HFFc6 (cell line): ENCODE measurements at places on chromosomes 1 and 21. TPM values are rescaled to one million over a fixed set of nuclear protein-coding genes. Genes with fewer than 3 reads are reported as not detected.
A peak's percentile ranks its signal among the peaks of the same experiment; 100 is the strongest.

DNA sequence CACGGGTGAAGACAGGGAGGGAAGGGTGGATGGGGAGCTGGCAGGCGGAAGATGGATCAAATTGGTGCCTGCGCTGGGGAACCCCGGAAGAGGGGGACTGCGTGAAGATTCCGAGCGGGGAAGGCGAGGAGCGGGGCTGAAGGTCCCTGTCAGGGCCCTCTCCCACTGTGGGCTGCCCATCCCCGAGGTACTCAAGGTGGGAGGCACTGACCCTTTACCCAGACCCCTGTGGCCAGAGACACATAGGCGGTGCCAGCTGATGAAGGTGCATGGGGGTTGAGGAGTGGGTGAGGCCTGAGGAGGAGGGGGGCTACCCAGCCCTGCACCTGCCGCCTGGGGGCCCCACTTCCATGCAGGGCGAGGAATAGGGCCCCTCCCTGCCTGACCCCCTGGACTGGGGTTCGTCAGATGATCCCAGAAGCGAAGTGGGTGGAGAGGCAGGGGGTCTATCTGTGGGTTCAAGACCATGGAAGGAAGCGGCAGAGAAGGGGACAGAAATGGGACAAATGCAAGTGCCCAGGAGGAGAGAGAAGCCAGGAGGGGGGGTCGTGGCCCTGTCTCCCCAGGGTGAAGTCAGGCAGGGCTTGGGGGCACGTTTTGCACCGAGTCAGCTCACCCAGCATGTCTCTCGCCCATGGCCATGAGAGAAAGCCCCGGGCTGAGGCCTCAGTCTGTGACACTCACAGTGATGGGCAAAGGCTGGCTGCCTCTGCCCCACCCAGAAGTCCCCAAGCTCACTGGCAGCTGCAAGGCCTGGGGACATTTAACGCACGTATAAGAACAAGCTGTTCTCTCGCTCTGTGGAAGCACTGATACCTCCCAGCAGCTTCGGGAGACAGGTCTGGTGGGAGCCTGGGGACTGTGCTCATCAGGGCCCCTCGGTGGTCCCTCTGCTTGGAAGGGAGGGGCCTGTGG is 7.0 kb upstream of the MMEL1 start:
- H3K4me1 ChIP-seq, result no peaks in the 10 kb centered on the region
- no peak overlapping the region for H3K4me3 ChIP-seq
- no peak overlapping the region for H3K27ac ChIP-seq
- H3K36me3 ChIP-seq, result peaks cover 11% of the 10 kb centered on the region
- no peak for DNase-seq

The NBPF4 gene
- not detected in 3 replicates for total RNA-seq

- peaks cover 6% of the 10 kb centered on the region for H3K27me3 ChIP-seq
- H3K4me1 ChIP-seq, result peaks cover 5% of the 10 kb centered on the region; the same call in 1 of the 2 replicates
- no peak within 1 kb of the TSS for H3K4me3 ChIP-seq
- H3K36me3 ChIP-seq, result no peaks in the 10 kb centered on the region
- no peak for DNase-seq
Observed at GRCh38 chr1:161069731-161070270, at the start of gene ARHGAP30. Gene ARHGAP30, minus strand, starts transcription at chr1:161069891. Its CDS starts 267 bp downstream, at chr1:161069624.

DNA sequence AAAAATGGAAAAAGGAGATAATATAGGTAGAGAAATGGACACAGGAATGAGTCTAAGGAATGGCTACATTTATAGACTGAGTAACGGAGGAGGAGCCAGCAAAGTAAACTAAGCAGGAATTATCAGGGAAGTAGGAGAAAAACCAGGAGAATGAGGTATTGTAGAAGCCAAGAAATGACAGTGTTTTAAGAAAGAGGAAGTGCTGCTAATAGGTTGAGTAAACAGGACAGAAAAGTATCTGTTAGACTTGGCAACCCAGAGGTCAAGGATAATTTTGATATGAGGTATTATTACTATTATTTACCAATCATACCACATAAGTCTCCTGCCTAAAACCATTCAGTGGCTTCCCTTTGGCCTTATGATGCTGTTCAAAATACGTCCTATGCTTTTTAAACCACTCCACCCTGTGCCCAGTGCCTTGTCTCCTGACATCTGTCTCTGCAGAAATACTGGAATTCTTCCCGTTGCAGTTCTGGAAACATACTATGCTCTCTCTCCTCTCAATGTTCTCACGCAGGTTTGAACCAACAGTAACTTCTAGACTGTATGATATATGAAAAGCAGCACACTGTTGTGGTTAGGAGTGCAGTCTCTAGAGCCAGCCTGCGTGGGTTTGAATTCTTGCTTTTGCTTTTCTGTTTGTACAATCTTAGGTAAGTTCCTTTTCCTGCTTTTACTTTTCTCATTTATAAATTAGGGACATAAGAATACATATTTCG is 24.6 kb upstream of the NEK7 start:
- H3K4me1 ChIP-seq, result peaks cover 36% of the 10 kb centered on the region
- peak overlapping the region; percentile 10; the same call in 1 of the 2 replicates for H3K27ac ChIP-seq
- peaks cover 2% of the 10 kb centered on the region; the same call in 1 of the 2 replicates for H3K27me3 ChIP-seq
- no peak overlapping the region for H3K4me3 ChIP-seq

DNA sequence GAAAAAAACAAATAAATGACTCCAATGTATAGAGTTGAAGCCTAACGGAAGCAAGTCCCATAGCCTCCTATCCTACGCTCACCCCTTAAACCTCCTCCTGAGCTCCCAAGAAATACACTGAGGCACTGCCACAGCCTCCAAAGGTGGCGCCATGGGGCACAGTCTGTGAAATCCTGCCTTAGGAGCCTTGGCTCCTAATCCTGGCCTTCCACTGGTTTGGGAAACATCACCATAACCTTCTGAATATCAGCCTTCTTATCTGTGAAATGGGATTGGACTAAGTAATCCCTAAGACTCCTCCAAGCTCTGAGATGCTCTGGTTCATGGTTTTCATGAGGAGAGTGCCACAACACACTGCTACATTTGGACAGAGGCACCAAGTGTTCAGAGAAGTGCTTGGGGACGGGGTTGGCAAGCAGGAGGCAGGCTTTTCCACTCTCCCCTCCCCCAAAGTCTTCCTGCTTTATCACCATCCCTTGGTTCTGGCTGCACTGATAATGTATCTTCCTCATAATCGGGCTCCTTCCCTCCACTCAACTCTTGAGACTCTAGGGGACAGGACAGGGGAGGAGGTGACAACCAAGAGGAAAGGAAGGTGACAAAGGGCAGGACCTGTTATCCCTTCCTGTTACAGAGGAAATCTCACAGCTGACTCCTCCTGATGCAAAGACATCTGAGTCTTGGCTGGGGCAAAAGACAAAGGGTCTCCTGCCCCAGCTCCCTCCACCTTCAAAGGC is 2.7 kb downstream of the SLAMF7 start:
- no peaks in the 10 kb centered on the region for H3K4me1 ChIP-seq
- peaks cover 17% of the 10 kb centered on the region for H3K27me3 ChIP-seq
- H3K36me3 ChIP-seq, result no peaks in the 10 kb centered on the region
- DNase-seq, result no peak
- no peak overlapping the region for H3K27ac ChIP-seq

DNA sequence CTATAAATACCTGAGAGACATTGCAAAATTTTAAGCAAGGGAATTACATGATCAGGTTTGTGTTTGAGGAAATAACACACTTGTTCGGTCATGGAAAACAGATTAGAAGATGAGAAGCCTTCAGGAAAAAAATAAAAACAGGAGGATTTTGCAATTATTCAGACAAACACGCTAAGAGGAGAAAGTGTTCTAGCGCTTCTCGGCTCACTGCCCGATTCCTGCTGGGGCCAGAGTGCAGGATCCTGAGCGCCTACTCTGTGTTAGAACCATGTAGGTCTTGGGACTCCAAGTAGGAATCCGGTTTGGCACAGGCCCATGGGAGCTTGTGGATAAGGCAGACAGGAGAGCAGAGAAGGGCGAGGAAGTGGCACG is 8.1 kb upstream of the PRELP start:
- peaks cover 4% of the 10 kb centered on the region for H3K27me3 ChIP-seq
- H3K4me1 ChIP-seq, result peaks cover 45% of the 10 kb centered on the region
- no peak for DNase-seq
- no peaks in the 10 kb centered on the region for H3K36me3 ChIP-seq
- H3K4me3 ChIP-seq, result no peak overlapping the region

DNA sequence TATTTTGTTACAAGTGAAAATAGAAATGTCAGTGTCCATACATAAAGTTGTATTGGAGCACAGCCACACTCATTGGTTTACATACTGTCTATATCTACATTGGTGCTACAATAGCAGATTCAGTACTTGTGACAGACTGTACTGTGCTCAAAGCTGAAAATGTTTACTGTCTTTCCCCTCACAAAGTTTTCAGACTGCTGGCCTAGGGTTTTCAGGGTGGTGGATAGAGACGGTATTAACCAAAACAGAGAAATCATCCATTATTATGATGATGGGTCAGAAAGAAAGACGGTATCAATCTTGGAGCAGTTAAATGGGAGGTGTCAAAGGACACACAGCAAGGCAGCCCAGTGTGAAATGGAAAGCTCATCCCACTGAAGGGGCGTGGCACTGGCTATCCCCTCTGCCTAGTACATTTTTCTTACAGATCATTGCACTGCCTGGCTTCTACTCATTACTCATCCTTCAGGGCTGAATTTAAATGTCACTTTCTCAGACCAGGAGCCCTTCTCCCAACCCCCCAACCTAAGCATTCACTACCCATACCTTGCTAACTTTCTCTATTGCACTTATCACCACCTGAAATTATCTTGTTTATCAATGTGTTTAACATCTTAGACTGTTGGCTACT is 10.2 kb downstream of the JAK1 start:
- H3K36me3 ChIP-seq, result no peaks in the 10 kb centered on the region
- no peak for DNase-seq
- no peaks in the 10 kb centered on the region for H3K27me3 ChIP-seq
- no peak overlapping the region for H3K27ac ChIP-seq

The FAM43B gene
- 0.14 TPM in 1 of 3 replicates, not detected in the others for total RNA-seq

DNA sequence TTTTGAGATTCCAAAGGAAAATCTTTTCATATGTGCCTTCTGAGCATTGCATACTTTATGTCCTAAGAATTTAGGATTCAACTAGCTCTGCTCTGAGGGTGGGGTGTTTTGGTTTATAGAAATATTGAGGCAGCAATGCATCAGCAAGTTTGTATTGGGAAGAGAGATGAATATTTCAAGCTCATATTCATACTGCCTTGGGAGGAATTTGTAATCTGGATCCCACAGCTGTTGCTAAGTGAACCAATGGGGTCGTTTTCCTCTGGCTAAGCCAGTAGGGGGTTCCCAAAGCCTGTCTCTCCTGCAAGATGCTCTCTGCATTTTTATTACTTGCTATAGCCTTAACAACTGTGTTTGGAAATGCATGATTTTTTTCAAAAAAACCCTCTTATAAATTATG is 130.6 kb downstream of the SNX7 start:
- no peaks in the 10 kb centered on the region for H3K36me3 ChIP-seq
- H3K27ac ChIP-seq, result no peak overlapping the region
- H3K4me3 ChIP-seq, result no peak overlapping the region
- peaks cover 19% of the 10 kb centered on the region for H3K27me3 ChIP-seq

The PLEKHM2 gene
- 61.5 to 66.7 TPM (median 63.4 TPM) in 3 replicates for total RNA-seq
